IMR-90 (cell line): ENCODE measurements at places on chromosomes 2 and 18. TPM values are rescaled to one million over a fixed set of nuclear protein-coding genes. Genes with fewer than 3 reads are reported as not detected.
A peak's percentile ranks its signal among the peaks of the same experiment; 100 is the strongest.

DNA sequence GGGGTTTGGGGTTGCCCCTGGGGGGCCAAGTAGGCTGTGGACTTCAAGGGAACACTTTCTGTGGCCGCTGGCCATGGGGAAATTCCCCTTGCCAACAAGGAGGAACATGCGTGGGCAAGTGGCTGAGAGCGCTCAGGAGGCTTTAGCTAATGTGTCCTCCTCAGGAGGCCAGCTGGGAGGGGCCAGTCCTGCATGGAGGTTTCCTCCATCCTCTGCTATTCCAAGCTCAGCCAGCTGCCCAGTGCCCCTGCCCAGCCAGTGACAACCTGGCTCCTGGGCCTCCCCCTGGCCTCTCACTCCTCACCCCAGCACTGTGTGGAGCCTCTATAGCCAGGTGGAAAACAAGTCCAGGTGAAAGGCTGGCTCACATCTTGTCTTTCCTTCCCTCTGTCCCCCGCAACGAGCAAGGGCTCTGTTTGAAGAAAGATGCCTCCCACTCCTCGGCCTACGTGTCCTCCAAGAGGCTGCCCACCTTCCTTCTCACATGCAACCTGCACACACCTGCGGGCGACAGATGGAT lies 64.4 kb upstream of the DAPL1 start:
- no peak for DNase-seq

DNA sequence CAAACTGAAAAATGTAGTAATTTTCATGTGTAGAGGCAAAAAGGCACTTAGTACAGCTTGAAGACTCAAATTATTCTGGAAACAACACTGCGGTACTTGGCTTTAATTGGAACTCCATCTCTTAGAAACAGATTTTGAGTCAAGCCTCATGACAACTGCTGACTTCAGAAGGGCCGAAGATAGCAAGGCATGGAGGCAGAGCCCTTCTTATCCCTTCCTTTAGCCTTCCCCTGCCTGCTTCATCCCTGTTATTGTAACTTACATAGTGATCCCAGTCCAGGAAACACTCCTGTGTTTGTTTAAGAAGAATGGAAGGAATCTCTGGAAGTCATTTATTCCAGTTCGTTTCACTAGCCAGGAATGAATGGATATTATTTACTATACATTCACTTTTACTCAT lies 110.9 kb upstream of the FAM98A start:
- DNase-seq, result peak; percentile 30

GRCh38 chr2:95031076-95031725 lies 5.7 kb downstream of the MAL start:
- no peak for DNase-seq

DNA sequence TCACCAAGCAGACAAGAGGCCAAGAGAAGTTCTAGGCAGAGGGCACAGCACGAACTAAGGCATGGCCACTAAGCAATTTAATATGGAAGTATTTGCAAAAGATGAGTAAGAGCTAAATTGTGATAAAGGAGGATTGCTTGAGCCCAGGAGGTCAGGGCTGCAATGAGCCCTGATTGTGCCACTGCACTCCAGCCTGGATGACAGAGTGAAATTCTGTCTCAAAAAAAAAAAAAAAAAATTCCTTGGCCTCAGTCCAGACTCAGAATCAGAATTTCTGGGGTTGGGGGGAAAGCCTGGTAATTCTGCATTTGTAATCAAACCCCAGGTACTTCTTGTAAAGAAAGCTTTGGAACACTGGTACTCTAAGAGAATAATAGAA lies 46.8 kb upstream of the RTN4 start:
- DNase-seq, result no peak

- peak; percentile 55 for DNase-seq
Observed at GRCh38 chr2:178194600-178195389, 483 bp downstream of the OSBPL6 start.

DNA sequence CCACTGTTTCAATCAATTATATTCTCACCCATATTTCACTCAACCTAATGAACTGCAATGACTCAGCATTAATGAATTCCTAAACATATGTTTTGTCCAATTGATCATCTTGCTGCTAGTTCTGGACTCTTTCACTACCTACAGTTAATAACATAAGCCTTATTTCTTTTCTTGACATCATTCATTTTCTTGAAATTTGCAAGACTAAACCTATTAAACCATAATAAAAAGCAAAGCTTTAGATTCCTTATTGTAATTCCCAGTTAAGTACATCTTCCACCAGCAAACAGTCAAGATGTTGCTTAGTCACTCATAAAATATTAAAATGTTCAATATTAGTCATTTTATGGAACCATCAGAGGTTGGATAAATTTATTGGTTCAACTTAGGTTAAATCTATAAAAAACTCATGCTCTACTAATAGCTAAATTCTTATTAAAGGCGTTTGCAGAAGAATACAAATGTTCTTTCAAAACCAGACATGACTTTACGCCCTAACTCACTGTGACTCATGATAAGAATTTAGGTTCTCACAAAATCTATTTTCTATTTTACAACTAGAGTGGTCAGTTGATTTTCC lies 599.4 kb downstream of the RNF144A start:
- DNase-seq, result no peak

DNA sequence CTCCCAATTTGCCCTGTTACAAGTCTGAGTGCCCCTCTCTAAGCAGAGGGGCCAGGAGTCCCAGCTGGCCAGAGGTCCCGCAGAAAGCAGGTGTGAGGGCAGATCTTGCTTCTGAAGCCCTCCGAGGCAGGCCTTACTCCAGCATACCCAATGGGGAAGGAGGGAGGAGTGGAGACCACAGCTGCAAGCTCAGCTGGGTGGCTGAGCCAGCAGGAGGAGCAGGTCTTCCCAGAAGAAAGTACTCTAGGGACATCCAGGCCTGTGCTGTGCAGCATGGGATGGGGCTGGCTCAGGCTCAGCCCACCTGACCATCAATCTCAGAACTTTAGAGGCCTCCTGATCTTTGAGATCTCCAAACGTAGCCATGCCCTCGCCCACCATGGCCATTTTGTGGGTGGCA lies 31.3 kb downstream of the PLB1 start:
- DNase-seq, result no peak

DNA sequence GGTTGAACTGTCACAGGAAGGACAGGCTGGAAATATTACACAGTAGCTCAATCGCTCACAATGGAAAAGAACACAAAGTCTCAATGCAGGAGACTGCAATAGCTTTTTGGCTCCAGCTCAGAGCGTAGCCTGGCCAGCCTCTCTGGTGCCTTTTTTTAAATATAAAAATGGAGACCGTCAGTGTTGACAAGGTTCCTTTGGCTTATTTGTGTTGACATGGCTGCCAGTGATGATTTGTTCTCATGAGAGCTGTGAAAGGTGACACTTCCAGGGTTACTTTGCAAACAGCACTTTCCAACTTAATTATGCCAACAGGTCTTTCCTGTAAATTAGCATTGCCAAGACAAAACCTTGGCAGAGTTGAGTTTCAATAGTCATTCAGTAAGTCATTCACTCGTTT lies 70.8 kb downstream of the KCNE4 start:
- no peak for DNase-seq

GRCh38 chr2:182716650-182716979 lies 558 bp downstream of the DNAJC10 start:
- peak; percentile 27 for DNase-seq

The CRYBA2 gene
- not detected in 2 replicates for total RNA-seq

The ELMOD3 gene
- total RNA-seq, result 10.8 and 13.1 TPM in 2 replicates

The NDUFV2 gene
- total RNA-seq, result 106 and 115 TPM in 2 replicates

The NT5C1B gene
- not detected in 2 replicates for total RNA-seq

The DTNB gene
- total RNA-seq, result 3.6 and 3.8 TPM in 2 replicates

The ZNF804A gene
- 2.2 and 3.3 TPM in 2 replicates for total RNA-seq

The KCNE4 gene
- total RNA-seq, result 6.6 and 8.3 TPM in 2 replicates
